ENCODE measurements at places on chromosomes 16 and 17.

DNA sequence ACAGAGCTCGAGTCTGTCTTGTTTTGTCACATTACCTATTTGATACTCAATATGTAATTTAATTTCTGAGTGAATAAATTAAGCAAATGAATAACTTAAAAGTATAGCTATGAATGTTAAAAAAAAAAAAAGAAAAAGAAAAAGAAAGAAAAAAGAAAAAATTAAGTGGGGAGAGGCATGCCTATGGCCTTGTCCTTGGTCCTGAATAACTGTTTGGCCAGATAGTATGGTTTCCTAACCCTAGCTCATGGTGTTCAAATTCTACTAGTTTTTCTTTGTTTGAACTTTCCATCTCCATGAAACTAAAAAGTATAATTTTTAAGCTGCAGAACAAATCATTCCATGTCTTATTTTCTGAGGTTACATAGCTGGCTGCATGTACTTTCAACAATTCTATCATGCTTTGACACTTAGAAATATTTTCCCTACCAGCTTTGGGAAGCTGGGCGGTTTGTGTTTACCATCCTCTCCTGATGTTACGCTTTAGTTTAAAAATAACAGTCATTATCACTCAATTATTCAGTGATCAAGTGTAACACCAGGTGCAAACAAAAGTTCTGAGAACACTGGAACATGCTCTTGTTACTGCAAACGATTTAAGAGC is 31.8 kb downstream of the TOX3 start:
- DNase-seq = no peak

DNA sequence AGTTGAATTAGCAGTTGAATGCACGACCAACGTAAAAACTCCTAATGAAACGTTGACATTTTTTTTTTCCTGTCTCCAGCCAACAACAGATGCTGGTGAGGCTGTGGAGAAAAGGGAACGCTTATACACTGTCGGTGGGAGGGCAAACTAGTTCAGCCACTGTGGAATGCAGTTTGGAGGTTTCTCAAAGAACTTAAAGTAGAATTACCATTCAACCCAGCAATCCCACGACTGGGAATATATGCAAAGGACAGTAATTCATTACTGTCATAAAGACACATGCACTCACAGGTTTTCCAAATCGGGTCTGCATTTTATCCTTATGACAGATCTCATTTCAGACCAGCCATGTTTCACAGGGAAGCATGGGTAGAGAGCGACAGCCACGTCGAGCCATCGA is 3.5 kb upstream of the WFDC1 start:
- no peak for DNase-seq

GRCh38 chr17:52986056-52986662 is 827.6 kb upstream of the CA10 start:
- no peak for DNase-seq

DNA sequence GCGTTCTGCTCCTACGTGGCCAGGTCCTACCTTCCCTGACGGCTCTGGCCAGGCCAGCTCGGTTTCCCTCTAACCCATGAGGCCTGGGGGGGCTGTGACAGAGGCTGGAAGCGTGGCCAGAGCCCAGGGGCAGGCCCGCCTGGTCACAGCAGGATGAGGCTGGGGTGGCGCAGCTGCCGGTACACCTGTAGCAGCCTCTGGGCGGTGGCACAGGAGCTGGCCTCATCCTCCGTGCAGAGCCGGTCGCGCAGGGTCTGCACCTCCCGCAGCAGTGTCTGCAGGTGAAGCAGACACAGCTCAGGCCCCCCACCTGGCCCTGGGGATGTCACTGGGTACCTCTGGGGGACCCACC is 11.5 kb downstream of the FAAP100 start:
- DNase-seq = no peak

DNA sequence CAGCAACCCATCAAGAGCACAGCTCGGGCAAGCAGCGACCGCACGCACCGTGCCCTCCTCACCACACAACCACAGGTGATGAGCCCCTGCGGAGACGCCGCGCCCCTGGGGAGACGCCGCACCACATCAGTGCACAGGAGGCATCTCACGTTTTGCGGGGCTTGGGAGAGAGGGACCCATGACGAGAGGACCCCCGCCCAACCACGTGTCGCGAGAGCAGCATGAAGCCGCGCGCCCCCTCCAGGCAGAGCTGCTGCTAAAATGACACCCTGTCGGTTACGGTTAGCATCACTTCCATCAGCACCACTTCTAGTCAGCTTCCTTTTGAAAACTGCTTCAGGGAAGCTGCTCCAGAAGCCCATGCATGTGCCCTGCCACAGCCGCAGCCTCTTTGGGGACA is 45.3 kb downstream of the KLHDC4 start:
- no peak for DNase-seq

DNA sequence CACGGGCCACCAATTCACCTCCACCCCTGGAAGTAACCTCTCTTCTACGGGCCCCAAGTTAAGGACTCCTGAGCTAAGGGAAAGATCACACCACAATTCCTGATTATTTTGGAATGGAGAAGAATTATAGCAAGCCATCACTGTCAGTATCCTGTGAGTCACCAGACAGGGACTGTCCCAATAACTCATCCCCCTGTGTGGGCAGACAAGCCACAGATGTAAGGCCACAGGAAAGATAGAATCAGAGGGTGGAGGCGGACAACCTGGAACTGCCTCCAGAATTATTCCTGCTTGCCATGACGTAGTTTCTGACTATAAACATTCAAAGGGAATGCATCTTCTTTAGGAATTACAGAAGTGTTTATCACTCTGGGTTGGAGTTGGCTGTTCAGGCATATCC is 5.8 kb upstream of the MYO1D start:
- no peak for DNase-seq

GRCh38 chr17:43881758-43882505 is 25.4 kb downstream of the MPP2 start:
- no peak for DNase-seq

DNA sequence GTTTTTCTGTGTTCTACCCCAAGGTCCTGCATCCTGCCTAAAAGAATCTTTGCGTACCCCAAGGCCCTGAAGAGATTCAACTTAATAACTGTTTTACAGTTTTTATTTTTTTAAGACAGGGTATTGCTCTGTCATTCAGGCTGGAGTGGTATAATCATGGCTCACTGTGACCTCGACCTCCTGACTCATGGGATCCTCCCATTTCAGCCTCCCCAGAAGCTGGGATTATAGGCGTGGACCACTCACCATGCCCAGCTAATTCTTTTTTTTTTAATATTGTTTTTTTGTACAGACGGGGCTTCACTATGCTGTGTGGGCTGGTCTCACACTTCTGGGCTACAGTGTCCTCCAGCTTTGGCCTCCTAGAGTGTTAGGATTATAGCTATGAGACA is 9.3 kb upstream of the FAAP100 start:
- no peak for DNase-seq

DNA sequence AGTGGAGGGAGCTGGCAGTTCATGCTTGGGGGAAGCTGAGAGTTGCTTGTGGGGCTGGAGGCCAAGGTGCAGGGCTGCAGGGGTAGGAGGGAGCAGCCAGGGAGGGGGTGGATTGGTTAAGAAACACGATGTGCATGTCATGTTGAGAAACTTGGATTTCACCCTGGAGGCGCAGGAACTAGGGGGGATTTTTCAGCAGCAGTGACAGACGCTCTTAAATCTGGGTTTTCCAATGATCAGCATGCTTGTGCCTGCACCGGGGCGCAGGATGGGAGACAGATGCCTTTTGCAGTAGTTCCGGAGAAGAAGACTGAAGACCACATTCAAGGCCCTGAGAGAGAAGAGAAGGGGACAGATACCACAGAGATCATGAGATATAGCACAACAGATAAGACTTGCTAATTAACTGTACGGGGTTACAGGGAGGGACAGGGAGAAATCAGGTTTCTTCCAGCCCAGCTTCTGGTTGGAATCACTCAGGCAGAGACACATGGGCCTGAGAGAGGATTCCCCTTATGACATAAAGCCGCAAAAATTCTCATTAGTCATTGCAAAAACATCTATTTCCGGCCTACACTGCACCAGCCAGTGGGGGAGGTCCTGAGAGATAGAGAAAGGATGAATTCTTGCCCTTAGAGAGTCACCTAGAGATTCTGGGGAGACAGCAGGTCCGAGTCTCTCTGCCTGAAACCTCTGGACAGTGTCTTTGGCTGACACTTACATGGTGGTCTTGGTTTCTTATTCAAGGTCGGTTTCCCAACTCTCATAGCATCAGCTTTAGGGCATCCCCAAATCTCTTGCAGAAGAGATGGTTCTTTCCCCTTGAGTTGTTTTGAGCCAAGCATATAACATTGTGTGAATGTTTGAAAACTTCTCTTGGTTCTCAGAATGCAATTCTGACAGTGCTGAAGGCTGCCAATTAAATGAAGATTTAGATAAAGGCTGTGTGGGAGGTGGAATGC is 27.1 kb downstream of the CDH13 start:
- DNase-seq = peak; percentile 85

DNA sequence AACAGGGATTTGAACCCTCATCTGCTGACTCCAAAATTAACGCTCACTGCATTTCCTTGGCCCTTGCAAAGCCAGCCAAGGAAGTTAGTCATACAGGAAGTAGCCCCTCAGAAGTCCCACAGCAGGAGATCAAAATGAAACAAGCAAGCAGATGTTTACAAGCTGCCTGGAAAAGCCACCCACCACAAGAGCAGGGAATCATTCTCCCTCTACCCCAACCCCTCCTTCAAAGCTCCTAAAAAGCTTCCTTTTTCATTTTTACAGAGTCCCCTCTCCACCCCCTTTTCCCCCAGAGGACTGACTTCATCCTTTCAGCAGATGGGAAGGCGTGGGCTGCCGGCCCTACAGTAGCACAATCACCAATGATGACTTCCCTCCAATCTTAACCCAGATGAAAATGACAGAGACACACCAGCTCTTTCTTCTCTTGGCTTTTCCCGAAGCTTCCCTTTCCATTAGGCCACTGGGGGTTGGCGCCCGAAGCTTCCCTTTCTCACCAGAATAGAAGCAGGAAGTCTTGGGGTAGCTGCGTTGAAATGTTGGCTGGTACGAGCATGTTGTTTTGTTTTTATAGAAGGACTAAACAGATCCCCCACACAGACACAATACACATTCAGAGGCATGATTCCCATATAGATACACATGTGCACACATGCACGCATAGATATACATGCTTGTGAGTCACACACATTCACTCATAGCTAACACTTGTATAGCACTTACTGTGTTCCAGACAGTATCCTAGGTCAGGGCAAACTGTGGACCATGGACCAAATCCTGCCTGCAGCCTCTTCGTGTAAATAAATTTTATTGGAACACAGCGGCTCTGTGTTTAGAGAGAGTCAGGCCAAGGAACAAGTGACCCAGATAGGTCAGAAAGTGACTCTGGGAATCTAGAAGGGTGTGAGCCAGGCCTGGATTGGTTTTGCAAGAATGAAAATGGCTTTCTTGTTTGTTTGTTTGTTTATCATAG is 17.4 kb downstream of the ITPRIPL2 start:
- peak; percentile 26 for DNase-seq

DNA sequence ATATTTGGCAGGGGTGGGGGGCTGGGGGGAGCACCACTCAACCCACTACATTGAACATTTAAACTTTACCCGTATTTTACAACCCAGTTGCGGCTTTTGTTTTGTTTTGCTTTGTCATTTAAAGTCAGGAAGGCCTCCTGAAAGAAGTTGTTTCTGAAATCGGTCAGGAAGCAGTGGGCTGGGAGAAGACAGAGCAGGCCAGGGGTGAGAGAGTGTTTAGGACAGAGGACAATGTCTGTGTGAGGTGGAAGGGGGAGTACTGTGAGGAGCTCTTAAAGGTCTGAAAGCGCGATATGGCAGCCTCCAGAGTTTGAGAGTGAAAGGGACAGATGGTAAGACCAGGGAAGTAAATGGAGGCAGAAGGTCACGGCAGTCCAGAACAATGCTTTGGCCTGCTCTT is 6.1 kb upstream of the WFIKKN2 start:
- DNase-seq = no peak

GRCh38 chr17:83064021-83064731 is 15.2 kb upstream of the METRNL start:
- no peak for DNase-seq

- no peak for DNase-seq
Measured at GRCh38 chr17:40317345-40317873, 8.4 kb downstream of the RARA start.

DNA sequence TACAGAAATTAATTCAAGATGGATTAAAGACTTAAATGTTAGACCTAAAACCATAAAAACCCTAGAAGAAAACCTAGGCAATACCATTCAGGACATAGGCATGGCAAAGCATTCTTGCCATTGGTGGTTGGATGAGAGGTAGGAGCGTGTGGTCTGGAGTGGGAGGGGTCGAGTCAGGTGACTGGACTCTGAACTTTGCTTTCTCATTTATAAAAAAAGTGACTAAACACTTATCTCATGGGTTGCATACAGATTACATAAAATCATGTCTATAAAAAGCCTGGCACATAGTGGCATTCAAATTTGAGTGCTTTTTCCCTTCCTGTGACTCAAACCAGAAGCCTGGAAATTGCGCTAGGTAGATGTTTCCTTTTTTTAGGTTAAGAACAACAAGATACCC is 159.7 kb upstream of the SHISA6 start:
- no peak for DNase-seq

Measured in SW 1271 (cell line).